Cortex of kidney (tissue), 1 donor: ENCODE measurements at places on chromosomes 12 and 14.

DNA sequence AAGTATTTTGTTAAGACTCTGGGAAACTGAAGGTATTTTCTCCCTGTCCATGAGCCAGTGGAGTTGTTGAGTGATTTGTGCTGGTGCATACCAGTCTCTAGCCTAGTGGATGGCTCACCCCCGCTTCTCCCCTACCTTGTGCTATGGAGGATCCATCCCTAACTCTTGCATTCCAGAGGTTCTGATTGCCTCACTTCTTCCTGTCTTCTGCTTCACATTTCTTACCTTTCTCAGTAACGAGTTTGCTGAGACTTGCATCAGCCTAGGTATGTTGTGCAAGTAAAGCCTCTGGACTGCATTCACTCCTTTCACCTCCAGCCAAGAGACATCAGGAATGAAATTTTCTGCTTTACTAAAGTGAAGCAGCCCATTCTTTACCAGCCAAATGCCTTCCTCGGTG is 391.6 kb downstream of the ZFP36L1 start:
- no peak for DNase-seq

DNA sequence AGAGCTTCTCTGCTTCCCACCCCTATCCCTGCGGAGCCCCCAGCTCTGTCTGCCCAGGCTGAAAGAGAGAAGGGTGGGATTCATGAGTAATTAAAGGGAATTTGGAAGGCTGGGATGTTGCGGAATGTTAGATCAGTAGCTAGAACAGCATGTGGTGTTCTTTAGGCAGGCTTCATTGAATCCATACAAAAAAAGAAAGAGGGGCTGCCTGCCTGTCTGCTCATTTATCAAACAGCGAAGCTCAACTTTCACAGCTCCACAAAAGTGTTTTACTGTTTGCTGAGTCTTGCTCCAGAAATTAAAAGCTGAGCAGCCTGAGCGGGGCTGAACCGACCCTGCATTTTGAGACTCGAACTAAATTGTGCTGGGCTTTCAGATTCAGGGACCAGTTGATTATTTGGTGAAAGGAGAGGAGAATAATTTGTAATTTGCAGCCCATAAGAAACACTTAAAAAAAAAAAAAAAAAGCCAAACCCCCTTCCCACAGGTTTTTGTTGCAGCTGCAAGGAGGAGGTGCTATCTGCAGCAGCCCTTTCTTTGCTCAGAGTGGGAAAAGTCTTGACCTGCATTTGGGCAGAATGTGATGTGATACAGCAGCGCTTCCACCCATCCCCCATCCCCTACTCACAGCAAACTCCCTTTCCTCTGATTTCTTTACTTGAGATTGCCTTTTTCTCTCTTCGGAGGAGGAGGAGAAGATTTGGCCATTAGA is 89.7 kb downstream of the RFX4 start:
- DNase-seq, result no peak

- DNase-seq, result no peak
Measured at GRCh38 chr14:24426912-24427536, 2.4 kb downstream of the CBLN3 start.

DNA sequence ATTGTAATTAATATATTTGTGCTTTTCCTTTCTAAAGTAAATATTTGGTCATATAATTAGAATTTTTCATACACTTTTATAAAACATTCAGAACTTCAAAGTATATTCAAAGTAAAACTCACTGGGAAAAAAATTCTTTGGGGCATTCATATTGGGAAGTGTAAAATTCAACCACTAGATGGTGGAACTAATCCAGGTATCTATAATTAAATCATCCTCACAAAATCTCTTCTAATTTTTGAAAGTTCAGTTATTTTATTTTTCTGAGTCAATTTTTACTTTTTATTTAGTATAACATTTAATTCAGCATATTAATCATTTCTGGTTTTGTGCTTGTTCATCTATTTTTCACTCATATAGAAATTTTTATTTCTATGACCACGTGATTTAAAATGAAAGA is 81.0 kb downstream of the NTS start:
- no peak for DNase-seq

DNA sequence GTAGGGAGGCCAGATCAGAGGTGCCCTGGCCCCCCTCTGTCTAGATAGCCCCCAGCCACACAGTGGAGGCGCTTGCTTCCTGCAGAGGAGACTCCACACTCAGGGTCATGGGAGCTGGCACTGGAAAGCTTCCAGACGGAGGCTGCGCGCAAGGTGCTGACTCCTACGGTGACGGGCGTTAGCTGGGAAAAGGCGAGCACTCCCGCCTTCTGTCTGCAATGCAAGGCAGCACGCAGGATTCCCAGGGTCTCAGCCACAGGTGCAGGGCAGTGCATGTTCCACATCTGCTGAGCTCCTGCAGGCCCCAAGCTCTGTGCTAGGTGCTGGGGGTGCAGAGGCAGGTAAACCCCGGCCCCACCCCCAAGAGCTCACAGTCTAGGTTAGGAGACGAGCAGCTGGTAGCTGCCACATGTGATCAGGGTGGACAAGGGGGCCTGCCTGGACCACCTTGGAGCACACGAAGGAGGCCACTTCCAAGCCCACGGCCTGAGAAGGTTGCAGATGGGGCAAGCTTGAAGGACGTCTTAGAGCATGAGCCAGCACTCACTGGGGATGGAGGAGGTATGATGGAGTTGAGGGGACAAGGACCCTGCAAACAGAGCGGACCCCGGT is 310.9 kb upstream of the DIO3 start:
- DNase-seq, result no peak

GRCh38 chr12:71075743-71076142 is 82.1 kb downstream of the TSPAN8 start:
- no peak for DNase-seq

GRCh38 chr14:59331217-59331616 is 134.0 kb downstream of the GPR135 start:
- no peak for DNase-seq
